CD4-positive, alpha-beta T cell treated with Interleukin-12 subunit alpha and Interleukin-12 subunit beta, for 1 hour (primary cell): ENCODE measurements at places on chromosomes 7 and 10.

- DNase-seq = no peak
These were observed 20.2 kb downstream of the SDK1 start for GRCh38 chr7:3321206-3321605.

DNA sequence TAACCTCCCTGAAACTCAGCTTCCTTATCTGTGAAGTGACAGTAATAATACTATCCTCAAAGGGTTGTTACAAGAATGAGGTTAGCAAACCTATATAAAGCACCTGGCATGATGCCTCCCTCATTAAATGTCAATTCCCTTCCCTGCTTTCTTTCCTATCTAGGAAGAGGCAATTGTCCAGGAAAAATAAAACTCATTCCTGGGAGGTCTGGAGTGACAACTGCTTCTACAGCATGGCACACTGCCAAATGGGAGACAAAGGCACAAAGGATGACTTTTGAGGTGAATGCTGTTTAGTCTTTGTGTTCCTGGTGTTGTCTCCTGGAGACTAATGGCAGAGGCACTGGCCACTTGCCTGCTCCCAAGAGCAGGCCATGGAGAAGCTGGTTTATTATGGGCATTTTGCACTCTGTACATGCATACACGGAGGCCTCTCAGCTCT lies 32.2 kb upstream of the PDE1C start:
- DNase-seq = no peak

DNA sequence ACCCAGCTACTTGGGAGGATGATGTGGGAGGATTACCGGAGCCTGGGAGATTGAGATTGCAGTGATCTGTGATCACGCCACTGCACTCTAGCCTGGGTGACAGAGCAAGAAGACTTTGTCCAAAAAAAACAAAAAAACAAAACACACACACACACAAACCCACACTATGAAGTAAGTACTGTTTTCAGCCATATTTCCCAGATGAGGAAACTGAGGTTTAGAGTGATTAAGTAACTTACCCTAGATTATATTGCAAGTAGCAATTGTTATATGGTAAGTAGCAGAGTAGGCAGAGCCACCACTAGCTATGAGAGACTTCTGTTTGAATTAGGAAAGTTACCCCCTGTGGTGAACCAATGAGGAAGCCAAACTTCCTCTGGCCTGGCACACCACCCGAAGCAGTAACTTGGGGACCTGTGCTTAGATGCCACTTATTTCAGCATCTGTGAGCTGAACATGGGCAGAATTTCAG lies 61.9 kb downstream of the MCU start:
- DNase-seq = peak; percentile 3

DNA sequence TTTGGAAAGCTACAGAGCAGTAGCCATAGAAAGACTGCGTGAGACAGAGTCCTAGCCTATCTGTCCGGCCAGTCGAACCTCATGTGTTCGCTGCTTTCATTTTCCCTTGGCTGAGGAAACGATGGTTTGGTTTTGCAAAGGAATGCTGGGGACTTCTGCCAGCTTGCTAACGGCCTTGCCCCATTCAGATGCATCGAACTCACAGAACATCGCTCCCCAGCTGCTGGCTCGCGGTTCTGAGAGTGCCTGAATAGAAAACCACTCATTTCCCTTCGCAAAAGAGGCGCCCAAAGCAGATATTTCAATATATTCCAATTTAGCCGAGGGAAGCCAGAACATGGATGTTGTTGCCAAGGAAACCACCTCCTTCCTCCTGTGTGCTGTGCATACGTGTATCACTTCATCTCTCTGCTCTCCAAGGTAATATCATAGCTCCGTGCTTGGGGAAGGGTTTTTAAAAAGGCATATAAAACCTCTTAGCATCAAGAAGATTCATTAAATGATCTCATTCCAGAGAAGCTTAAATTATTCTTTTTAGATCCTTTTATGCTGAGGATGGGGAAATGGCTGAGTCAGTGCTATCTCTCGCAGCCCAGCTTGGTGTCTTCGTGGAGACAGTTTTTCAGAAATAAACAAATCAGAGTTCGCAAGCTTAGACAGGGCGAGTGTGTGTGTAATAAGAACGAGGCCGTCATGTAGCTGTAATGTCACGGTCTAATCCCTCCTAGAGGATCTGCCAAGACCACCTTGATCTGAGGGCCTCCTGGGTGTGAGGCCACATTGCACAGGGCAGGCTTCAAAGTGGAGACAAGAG lies 215.2 kb downstream of the RPS24 start:
- no peak for DNase-seq

DNA sequence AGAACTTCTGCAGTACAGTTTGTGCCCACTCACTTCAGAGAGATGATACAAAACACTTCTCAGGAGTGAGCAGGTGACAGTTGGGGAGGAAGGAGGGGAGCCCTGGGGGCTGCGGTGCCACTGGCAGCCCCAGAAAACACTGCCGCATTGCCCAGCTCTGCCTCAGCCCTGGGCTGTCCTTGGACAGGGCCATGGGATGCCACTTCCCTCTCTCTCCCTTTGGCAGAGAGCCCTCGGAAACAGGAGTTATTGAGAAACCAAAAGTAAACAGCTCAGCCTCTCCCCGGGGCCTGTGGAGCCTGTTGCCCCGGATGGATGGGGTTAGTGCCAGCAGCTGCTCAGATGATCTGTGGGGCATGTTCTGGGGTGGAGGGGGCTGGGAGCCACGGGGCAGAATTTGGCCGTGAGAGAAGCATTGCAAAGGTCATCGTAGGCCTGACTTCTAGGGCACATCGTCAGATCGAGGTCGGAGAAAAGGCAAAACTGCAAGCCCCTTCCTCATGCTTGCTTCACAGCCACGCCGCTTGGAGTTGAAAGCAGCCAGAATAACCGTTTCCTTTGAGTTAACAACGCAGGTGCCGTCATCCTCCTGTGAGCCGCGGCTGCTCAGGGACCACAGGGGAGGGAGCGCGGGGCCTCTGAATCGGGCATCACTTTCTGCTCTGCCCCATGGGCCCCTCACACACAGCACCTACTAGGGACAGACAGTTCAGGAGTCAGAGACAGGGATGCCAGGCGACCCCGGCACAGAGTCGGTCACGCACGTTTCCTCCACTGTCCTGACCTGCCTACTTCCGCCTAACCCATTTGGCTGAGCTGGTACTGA lies 256.4 kb downstream of the CAMK1D start:
- peak; percentile 41 for DNase-seq

GRCh38 chr7:99614495-99614894 lies 2.3 kb upstream of the ZSCAN25 start:
- DNase-seq = no peak

- no peak for DNase-seq
These were observed 69.3 kb downstream of the OSBPL3 start for GRCh38 chr7:24910551-24911212.

DNA sequence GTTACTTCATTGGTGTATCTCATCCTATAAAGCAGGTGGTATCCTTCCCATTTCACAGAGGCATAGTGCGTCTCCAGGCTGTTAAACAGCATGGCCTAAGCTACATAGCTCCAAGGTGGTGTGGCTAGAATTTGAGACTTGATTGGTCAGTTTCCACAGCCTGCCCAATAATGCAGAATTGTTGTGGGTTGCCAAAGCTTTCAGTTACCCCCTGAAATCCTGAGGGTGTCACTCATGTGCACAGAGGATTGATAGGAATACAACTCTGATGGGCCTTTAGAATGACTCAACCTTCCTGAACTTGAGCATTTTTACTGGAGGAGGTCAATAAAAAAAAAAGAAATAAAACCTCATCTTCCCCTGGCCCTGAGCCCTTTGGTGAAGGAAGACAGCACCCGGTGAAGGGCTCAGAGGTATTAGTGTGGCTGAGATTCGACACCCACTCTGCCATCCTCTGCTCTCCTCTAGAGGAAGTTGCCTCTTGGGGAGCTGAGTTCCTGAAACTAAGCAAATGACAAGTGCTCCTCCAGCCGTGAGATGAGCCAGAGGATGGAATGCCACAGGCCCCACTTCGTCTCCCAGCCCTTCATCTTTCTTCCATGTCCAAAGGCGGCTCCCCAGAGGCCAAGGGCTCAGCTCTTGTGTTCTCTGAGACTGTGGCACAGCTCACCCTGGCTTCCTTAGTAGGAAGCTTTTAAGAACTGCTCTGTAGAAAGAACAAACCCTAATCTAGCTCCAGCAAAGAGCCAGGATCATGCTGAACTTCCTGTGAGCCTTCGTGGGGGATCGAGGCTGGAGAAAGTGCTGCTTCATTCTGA lies 1.0 kb downstream of the ACSL5 start:
- DNase-seq = peak; percentile 38

DNA sequence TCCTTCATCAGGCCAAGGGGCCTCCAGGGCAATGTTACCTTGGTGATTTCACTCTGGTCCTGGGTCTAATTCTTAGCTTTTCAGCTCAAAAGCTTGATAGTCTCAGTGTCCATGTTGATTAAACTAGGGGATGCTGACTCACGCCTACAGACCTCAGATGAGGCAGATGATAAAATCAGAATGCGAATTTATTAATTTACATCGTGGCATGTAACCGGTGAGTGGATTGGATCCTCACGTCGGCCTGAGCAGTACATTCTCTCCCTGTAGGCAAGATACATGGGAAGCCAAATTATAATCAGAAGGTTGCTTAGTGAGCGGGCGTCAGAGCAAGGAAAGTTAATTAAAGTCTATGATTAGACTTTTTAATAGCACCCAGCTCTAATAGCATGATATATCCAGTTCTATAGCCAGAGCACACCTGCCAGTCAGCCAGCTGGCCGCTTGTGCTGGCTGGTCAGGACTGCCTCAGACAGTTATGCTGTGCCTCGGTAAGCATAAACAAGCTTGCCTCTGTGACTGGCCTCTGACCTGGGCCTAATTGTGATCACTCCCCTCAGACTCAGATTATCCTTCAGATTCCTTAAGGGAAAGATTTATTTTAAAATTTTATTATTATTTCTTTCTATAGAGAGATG lies 20.2 kb upstream of the CPA5 start:
- DNase-seq = no peak

DNA sequence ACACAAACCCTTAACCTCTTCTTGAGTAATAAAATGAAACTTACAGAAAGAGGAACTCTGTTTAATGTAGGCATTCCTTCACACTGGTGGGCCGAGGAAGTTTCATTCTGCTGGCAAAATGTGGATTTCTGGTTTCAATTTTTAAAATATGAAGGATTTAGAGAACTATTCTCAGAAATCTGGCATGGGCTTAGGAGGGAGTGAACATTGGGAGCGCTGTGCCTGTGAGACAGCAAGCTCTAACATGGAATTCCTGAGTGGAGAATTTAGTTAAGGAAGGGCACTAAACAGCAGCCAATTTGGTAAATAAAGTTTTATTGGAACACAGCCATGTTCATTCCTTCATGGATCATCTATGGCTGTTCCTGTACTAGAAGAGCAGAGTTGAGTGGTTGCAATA lies 751.8 kb upstream of the IGFBP3 start:
- no peak for DNase-seq

- DNase-seq = no peak
These were observed 81.4 kb upstream of the SHH start for GRCh38 chr7:155893664-155894063.

GRCh38 chr10:650886-651615 lies 38.4 kb downstream of the DIP2C start:
- no peak for DNase-seq

DNA sequence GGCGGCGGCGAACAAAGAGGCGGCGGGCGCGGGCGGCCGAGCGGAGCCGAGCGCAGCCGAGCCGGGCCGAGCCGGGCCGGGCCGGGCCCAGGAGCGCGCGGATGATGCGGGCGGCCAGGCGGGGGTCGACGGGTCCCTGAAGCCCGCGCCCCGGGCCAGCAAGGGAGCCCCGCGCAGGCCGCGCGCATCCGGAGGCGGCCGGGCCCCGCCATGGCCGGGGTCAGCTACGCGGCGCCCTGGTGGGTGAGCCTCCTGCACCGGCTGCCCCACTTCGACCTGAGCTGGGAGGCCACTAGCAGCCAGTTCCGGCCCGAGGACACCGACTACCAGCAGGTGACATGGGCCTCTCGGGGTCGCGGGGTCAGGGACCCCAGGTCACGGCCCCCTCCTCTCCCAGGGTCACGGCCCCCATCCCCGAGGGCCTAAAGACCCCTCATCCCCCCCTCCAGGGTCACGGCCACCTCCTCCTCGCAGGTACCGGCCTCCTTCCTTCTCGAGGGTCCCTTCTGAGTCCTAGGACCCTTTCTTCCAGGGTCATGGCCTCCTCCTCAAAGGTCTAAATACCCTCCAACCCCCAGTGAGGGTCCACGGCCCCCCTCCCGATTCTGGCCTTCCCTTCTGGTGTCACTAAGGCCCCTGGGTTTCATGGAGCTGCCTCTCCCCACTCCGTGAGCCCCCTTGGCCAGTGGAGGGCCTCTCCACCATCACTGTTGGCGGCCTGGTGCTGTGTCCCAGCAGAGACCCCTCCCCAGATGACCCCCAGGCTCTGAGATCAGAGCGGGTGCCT lies at the start of gene TTYH3:
TTYH3 (plus strand) TSS at position 41 of the 787 bp plus-strand sequence; CDS start at position 211, 170 bp downstream.
- no peak for DNase-seq

DNA sequence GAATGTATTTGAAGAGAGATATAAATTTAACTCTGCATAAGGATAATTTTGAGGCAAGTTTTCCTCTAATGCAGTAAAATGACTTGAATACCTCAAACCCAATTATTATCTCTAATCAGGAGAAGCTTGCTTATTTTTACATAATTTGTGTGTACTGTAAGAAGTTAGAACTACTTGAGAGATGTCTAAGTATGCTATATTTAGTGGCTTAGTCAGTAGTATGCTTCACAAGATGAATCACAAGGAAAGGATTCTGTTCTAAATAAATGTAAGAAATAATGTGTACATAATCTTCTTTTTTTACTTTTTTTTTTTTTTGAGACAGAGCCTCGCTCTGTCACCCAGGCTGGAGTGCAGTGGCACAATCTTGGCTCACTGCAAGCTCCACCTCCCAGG lies 13.7 kb downstream of the PHTF2 start:
- DNase-seq = no peak

DNA sequence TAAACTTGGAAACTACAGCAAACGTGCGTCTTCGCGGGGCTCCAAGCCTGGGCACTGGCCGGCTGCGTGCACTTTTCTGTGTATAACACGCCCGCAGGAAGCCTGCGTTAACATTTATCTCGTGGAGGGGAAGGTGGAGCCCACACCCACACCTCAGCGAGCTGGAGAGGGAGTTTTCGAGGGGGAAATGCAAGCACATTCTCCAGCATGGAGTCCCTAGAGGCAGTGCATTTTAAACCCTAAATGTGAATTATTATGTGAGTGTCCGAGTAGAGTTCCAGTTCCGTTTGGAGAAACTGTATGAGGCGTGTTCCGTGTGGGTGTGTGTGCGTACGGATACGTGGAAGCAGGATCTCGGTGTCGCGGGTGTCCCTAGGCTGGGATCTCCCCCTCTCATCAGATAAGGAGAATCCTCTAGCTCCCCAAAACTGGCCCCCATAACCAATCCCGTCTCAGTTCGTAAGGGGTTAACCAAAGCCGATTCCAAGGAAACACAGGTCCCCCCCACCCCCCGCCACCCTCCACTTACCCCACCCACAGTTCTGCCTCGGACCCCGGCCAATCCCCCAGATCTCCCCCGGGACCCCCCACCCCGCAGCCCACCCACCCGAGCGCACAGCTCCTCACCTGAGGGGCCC lies 403 bp downstream of the CDK6 start:
- peak; percentile 52 for DNase-seq

DNA sequence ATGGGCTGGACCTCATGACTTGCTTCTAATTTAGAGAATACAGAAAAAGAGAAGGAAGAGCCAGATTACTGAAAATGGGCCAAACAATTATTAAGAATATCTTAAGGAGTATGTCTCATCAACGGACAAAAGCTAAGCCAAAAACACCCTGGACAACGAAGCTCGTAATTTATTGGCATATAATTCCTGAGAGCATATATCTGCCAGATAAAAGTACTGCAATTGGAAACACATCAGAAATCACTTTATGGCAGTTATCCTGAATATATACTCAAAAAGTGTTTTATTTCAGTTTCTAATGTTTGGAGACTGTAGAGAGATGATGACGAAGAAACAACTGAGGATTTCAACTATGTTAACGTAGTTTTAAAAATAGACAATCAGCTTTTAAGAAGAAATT lies 211.8 kb downstream of the CSTF2T start:
- DNase-seq = no peak
